Body of pancreas (tissue), 4 donors: ENCODE measurements at places on chromosomes 11 and 22.
A peak's percentile ranks its signal among the peaks of the same experiment; 100 is the strongest.

DNA sequence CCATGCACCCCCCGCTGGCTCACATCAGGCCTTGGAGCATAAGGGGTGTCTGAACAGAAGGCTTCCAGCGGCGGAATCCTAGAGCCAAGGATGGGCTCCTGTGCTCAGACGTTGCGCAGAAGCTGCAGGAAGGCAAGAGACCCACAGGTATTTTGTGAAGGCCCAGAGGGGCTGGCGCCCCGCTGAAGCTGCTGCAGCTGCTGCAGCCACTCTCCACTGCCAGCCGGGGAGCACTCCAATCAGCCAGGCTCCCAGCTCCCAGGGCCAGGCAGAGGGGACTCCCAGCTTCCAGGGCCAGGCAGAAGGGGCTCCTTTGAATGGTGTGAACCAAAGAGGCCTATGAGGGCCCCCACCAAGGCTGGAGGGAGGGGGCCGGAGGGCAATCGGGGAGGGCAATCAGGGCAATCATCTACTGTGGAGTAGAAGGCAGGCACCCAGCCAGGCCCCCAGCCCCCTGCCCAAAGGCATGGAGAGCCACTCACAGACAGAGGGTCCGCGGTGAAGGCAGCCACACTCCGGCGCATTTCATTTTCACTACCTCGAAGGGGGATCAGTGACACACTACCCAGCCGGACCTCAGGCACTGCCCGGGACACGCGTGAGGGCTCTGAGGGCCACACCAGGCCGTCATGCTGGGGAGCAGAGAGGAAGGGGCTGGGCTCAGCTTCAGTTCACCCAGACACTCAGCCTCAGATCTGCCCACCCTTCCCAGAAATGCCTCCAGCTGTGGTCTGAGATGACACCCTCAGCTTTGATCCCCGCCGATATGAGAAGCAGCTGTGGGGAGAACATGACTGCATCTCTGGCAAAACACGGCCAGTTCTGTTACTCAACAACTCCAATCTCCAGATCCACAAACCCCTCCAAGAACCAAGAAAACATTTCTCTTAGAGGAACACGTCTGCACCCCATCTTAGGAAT lies 11.6 kb upstream of the PDE2A start:
- DNase-seq: peak; percentile 28

- no peak for DNase-seq
These were observed 45.6 kb downstream of the LRRC4C start for GRCh38 chr11:41413843-41414242.

DNA sequence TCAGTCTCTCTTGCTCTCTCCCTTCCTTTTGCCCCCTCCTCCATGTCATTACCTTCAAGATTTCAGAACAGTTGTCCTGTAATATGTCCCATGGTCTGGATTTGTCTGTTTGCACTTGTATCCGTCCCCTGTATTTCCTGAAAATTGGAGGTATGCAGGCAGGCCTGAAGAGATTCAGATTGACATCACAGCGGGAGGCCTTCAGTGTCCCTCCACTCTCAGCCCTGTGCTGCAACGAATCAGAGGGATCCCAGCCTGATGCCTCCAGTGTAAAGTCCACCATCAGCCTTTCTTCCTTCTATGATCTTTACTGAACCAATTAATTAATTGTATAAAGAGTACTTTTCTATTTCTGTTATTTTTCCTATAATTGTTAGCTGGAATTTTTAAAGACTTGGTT lies 57.3 kb downstream of the ELMOD1 start:
- DNase-seq: no peak

GRCh38 chr11:17547051-17547577 lies at the start of gene OTOG:
Gene OTOG, plus strand, starts transcription at chr11:17547259. Its CDS starts 114 bp downstream, at chr11:17547373.
- DNase-seq: no peak

DNA sequence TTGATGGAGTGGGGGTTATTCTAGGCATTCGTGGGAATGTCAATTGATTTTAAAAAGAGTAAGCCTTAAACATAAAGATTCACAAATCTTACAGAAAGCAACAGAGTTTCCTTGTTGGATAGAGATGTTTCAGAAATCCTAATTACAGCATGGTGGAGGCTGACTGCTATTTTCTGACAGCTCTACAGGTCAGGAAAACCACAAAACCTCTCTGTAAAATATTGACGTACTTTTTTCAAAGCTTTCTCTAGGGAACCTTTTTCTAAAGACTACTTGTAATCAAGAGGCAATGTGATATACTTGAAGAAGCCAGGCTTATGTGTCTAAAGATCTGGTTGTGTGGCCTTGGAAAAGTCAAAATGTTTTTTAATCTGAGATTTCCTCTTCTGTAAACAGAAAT lies 9.1 kb upstream of the OR8B8 start:
- no peak for DNase-seq

- DNase-seq: no peak
These were observed 11.3 kb downstream of the PLAAT2 start for GRCh38 chr11:63551889-63552266.

DNA sequence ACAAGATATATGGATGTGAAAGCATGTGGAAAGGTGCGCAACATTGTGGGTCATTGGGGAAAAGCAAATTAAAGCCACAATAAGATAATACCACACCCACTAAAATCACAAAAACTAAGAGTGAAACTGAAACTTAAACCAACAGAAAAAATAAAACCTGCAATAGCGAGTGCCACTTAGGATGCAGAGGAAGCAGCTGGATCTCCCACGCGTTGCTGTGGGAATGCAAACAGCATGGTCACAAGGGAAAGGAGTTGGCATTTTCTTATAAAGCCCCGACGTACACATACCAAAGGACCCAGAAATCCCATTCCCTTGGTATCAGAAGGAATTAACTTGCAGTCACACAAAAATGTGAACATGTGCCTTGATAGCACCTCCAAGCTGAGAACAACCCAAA lies 712.0 kb downstream of the TBC1D22A start:
- DNase-seq: no peak

- no peak for DNase-seq
These were observed 64.6 kb downstream of the MORC2 start for GRCh38 chr22:30903876-30904460.

GRCh38 chr11:113778111-113778910 lies 1.3 kb upstream of the CLDN25 start:
- peak; percentile 78 for DNase-seq

DNA sequence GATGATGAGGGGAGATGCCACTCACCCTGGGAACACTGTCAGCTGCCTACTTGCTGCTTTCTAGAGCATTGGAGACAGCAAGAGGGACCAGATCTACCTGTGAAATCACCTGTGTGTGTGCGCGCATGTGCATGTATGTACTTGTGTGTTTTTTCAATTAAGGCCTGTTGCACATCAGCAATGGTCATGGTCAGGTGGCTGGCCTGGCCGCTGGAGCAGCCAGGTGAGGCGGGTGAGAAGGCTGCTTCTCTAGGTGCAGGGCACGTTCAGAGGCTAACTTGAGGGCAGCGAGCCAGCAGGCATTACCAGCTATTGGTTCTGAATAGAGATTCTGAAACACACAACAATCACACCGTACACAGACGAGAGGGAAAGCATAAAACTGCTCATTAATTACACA lies 65.1 kb downstream of the PARVG start:
- no peak for DNase-seq

GRCh38 chr22:45478108-45478771 lies 24.4 kb upstream of the FBLN1 start:
- DNase-seq: no peak

GRCh38 chr11:128518493-128519207 lies 68.7 kb downstream of the ETS1 start:
- DNase-seq: no peak

DNA sequence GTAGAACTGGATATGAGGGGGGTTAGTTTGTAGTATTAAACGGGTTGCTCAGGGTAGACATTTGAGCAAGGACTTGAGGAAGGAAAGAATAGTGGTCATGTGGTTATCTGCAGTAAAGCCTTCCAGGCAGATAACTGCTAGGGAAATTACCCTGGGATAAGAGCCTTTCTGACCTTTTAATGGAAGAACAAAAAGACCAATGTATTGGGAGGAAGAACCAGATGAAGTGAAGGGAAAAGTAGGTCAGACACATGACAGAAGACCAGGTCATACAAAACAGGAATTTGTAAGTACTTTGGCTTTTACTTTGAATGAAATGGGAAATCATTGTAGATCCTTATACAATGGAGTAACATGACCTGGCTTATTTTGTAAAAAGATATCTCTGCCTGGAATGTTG lies 241.9 kb upstream of the CTSC start:
- no peak for DNase-seq

DNA sequence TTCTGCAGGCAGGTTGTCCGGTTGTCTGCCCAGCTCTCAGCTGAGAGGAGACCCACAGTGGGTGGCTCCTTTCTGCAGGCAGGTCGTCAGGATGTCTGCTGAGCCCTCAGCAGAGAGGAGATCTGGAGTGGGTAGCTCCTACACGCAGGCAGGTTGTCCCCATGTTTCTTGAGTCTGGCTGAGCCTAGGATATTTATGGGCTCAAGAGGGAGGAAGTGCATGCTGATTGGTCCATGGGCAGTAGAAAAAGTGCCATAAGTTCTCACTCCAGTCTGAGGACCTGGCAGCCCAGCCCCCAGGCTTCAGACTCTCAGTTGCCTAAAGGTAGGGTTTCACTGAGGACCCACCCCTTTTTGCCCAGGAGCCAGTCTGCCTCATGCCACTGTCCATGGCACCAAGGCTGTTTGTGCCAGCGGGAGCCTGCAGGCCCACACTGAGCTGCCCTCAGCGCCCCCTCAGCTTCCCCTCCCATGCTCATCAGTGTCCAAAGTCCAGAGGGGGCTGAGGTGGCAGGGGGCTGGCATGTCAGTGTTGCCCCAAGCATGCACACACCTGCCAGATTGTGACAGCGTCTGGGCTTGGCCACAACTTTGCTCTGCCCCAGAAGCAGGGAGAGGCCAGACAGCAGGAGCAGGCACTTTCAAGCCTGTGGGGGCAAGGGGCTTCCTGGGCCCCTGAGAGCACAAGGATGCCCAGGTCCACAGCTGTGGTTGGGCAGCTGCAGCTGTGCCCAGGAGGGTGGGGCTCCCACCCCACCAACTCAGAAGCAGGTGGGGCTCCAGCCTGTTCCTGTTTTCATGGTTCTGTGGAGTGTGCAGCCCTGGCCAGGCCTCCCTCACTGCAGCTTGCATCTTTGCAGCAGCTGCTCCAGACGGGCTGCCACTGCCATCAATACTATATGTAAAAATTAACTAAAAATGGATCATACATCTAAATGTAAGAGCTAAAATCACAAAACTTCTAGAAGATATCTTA lies 3.8 kb upstream of the RNF141 start:
- DNase-seq: no peak

- DNase-seq: no peak
These were observed 34.5 kb downstream of the TENM4 start for GRCh38 chr11:79406376-79406775.

DNA sequence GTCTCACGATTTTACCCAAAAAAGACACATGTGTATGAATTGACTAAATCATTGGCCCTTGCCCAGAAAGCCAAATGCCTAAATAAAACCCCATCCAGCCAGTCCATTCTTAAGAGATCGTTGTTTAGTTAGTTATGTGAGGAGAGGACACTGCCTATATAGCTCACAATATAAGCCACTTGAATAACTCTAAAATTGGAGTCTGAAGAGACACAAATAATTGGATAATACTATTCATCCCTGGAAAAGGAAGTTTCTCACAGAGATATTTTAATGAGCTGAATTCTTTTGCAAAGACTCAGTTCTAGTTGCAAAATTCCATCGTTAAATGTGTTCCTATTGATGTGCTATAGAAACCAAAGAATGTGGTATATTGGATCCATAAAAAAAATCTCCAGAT lies 176.7 kb downstream of the SOX6 start:
- DNase-seq: no peak

GRCh38 chr11:71153005-71153390 lies 99.4 kb downstream of the SHANK2 start:
- DNase-seq: peak; percentile 36

- DNase-seq: peak; percentile 57
These were observed 2.4 kb downstream of the FADS1 start for GRCh38 chr11:61814247-61814957.

DNA sequence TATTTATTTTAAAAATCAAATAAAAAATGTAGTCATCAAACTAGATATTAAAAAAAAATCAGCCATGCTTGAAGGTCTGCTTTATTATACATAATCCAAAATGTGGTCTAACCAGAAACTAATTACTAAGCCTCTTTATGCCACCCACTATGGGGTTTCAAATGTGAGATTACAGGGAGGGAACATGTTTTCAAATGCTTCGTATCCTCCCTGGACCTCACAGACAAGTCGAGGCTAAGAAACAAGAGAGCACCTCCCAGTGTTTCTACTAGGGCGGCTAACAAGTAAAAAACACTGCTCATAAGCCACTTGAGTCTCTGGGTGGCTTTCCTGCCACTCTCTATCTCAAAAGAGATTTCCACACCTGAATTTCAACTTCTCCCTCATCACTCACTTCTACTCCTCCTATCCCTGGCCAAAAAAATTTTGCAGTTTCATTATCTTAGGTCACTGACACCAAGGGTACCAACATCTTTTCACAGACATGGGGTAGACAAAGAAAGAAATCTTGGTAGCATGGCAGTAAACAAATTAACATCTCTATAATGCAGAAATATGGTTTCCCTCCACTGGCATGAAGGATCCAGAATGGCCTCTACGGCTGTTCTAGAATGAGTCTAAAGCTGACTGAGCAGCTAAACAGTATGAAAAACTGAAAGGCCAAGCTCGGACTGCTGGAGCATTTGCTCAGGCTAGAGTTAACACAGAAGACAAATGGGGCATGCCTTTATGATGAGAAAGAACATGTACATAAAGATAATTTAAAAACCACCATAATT lies 50.9 kb downstream of the PITPNB start:
- no peak for DNase-seq

DNA sequence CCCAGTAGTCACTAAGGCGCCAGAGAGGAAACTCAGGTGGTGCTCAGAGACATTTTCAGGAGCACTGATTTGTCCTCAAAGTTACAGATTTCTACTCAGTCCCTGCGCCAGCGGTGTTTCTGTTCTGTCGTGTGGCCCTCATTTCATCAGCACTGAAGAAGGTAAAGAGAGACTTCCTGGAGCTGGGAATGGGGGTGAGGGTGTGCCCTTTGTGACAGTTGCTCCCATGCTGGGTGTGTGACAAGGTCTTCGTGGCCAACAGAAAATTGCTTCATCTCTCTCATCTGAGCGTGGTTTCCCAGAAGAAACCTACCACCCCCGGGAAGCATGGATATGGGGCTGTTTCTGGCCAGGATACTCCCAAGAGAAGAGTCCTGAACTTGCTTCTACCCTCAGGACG lies 2.0 kb upstream of the PPARA start:
- no peak for DNase-seq

- peak; percentile 4 for DNase-seq
These were observed 1.7 kb downstream of the PGR start for GRCh38 chr11:101127699-101128570.

GRCh38 chr11:117641008-117641915 lies 155.8 kb downstream of the DSCAML1 start:
- DNase-seq: no peak

DNA sequence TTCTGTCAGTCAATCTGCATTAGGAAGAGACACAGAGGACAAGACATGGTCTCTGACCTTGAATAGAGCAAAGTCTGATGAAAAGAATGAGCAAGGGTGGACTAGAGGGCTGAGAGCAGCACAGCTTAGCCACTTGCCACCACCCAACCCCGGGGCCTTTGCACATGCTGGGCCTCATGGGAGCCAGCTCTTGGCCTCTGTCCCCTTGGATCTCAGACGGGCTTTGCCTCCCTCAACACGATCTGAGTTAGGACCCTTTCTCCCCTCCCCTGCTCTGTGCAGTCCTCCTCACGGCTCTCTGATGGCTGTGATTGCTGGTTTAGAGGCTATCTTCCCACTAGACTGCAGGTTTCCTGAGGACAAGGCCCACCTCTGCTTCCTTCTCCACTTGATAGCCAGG lies 131.6 kb upstream of the B3GAT1 start:
- DNase-seq: no peak
